ENCODE measurements at places on chromosomes 11 and 22.

DNA sequence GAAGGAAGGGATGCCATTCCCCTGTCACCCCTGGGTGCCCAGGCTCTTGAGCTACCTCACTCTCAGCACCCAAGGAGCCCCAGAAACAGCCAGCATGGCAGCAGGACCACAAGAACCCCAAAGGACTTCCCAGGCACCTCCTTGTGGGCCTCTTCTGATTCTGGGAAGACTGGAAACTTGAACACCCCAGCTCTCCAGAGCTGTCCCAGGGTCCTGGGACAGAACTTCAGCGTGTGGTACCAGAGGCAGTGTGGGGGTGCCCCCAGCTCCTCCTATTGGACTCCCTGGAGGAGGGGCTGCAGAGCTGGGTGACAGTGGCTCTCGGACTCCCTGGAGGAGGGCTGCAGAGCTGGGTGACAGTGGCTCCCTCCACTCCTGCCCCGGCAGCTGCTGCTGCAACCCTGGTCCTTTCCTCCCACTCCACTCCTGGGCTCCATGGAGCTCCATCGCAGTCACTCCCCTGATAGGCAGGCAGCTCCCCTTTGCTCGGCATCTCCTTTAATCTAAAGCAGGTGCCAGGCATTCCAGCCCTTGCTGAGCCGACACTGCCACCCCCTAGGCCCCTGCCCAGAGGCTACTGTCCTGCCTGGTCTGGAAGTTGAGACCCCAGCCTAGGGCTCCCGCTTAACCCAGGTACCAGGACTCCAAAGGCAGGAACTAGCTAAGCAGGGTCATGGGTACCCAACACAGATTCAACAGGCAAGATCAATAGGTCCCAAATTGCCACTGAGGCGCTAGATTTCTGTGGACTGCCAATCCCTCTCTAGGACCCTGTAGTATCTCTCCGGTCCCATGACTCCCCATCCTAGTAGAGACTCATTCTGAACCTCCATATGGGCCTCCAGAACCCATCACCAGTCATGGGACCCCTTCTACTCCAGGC is 2.7 kb downstream of the BCL9L start:
- DNase-seq, result peak; percentile 45

DNA sequence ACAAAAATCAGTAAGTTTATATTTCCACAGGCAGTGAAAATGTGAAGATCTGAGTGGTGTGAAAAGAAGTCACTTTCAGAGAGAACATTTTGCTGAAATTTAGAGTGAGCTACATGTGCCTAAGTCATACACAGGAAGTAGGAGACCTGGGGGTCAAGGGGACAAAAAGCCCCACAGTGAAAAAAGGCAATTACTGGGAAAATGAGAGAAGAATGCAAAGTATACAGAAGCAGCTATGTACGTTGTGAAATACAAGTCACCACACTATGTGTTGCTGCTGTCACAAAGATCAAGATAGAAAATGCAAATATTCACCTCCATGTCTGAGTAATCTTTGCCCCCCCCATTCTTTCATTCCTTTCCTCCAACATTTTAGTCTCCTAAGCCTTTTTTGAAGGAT is 21.6 kb upstream of the SESN3 start:
- DNase-seq, result no peak

DNA sequence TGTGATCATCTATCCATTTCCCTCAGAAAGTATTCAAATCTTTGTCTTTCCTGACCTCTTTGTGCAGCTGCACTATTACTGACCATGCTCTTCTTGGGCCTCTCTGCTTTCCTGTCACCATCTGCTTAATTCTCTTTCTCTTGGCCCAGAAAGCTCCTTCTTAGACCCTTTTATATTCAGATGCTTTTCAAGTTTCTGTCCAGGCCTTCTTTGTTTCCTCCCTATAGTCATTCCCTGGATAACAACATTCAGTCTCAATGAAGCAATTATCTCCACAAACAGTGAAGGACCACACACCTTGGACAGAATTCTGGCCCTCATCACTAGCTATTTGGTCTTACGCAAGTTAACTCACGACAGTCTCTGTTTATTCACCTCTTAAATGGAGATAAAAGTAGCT is 89.7 kb downstream of the LARGE2 start:
- no peak for DNase-seq

DNA sequence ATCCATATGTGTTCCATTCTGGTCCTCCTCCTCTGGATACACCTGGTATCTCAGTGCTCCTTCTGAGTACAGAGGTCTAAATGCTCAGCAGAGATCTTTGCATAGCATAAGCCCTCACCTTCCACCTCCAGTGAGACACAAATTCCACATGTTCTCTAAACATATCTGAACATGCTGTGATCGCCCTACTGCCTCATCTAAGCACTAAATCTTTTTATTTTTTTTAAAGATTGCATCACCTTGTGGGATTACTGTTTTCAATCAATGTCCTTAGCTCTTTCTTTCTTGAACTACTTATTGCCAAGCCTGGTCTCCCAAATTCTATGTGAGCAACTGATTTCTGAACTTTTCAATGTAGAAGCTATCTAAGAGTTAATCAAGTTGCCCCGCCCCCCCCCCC is 113.4 kb downstream of the TRPC6 start:
- no peak for DNase-seq

DNA sequence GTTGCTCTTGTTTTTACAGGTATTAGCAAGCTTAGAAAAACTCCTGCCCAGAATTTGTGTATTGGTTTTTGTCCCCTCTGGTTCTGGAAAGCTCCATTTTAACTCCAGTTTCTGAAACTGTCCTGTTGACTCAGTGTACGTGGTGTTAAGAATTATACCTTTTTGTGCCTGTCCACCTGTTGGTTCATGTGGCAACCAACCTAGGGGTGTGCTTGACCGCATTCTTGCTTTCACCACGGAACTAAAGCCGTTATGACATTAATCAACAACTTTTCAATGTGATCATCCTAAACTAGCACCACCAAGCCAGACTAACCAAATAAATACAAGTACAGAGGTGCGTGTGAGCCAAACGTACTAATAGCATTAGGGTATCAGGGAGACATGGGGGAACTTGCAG is 56.0 kb upstream of the PTH start:
- DNase-seq, result no peak

DNA sequence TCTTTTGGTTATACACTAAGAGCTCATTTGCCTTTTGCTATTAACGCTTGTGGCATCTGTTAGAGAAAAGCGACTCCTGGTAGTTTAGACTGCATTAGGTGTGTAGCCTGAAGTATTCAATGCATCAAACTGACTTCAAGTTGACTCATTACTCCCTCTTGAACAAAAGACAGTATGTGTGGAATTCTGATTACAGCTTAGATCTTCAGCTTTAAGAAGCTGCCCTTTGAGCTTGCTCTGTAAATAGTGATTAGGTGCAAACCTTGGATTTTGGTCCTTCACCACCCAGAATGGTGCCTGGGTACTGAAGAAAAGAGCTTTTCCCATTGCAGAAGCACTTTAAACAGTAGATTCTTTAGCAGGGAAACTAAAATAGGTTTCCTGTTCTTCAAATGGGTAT is 62.1 kb downstream of the FAT3 start:
- DNase-seq, result no peak

- peak; percentile 55 for DNase-seq
Measured at GRCh38 chr22:40345815-40346184, 500 bp upstream of the ADSL start.

DNA sequence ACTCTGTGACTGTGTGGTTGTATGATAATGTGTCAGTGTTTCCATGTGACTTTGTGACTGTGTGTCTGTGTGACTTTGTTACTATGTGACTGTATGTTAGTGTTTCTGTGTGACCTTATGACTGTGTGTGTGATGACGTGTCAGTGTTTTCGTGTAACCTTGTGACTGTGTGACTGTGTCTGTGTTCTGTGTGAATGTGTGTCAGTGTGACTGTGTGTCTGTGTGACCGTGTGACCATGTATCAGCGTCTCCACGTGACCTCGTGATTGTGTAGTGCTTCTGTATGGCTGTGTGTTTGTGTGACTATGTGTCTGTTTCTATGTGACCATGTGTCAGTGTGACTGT is 9.5 kb upstream of the PKNOX2 start:
- no peak for DNase-seq

GRCh38 chr11:69135420-69136363 is 20.0 kb upstream of the SMIM38 start:
- no peak for DNase-seq

DNA sequence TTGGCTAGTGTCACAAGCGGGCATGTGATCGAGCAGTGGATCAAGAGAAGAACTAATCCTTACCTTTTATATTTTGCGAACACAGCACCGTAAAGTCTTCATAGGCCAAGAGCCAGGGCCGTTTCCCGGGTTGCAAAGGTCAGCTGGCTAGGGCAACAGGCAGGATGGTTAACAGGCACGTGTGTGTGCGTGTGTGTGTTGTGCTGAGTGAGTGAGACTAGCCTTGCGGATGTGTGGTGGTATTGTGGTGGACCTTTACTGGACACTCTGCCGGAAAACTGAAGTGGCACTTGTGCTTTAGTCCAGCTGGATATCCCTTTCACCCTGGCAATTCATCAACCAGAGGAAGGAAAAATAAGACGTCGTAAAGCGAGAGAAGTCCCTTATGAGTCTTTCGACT is 176.7 kb downstream of the BCR start:
- DNase-seq, result peak; percentile 36

DNA sequence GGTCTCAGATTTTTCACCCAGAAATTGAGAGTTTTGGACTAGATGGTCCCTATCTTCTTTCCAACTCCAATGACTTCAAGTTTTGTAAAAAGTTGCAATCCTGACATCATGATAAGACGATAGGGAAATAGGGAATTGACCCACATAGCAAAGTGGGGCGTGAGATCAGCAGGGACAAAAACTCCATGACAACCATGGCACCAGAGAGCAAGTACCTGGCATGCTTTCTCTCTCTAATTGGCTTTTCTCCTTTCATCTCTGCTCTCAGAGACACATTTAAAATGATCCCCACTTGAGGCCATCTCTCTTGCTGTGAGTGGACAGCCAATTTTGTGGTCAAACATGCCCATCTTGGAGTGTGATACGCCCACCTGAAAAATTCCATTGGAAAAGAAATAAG is at the start of gene OR5AN1:
Gene OR5AN1, plus strand, starts transcription at position 301 of the 400 bp plus-strand sequence. CDS start 5,564 bp downstream, outside the sequence.
- DNase-seq, result no peak

GRCh38 chr11:28539239-28540030 is 431.2 kb downstream of the METTL15 start:
- DNase-seq, result no peak

GRCh38 chr11:10982704-10983510 is 125.1 kb upstream of the ZBED5 start:
- DNase-seq, result no peak

GRCh38 chr22:39748877-39749276 is 144.7 kb downstream of the ENTHD1 start:
- no peak for DNase-seq

GRCh38 chr11:127392575-127392974 is 392.0 kb upstream of the KIRREL3 start:
- DNase-seq, result no peak

- no peak for DNase-seq
Measured at GRCh38 chr11:116065191-116065895, 561.1 kb upstream of the CADM1 start.

- no peak for DNase-seq
Measured at GRCh38 chr11:33005175-33005574, 10.5 kb upstream of the DEPDC7 start.

DNA sequence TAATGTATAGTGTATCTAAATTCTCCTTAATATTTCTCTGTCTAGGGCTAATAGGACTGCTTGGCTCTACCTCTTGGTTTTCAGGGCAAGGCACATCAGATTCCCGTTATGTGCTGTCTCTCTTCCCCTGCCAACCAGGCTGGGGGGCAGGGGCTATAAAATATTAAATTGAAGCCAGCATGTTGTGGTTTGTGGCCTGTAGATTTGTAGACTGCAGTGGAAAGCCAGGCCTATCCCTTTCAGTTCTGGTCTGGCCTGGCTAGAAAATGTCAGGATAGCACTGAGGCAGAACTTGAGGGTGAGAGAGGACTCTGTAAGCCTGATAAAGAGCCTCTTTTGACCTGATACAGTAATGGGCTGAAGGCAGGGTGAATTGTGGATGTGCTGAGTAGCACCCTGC is 14.4 kb upstream of the GRK2 start:
- no peak for DNase-seq

GRCh38 chr22:46626911-46627805 is 7.0 kb downstream of the GRAMD4 start:
- DNase-seq, result no peak

DNA sequence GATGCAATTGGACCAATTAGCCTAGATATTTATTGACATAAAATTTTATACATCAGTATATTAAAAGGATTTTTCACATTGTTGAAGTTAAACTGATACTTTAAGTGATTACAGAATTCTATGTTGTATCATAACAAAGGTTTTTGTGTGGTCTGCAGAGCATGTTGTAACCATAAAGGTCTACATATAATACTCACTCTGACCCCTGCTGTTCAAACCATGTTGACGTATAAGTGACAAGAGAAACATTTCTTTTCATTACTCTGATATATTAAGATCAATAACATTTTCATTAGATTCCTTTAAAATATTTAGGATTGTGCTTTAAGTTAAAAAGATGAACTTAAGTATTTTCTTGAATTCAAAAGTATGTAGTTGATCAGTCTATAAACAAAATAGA is 63.9 kb downstream of the GAS2 start:
- no peak for DNase-seq

GRCh38 chr11:68135161-68135560 is 14.0 kb upstream of the CHKA start:
- DNase-seq, result no peak

- peak; percentile 56 for DNase-seq
Measured at GRCh38 chr11:8384199-8384821, 120.6 kb upstream of the LMO1 start.

DNA sequence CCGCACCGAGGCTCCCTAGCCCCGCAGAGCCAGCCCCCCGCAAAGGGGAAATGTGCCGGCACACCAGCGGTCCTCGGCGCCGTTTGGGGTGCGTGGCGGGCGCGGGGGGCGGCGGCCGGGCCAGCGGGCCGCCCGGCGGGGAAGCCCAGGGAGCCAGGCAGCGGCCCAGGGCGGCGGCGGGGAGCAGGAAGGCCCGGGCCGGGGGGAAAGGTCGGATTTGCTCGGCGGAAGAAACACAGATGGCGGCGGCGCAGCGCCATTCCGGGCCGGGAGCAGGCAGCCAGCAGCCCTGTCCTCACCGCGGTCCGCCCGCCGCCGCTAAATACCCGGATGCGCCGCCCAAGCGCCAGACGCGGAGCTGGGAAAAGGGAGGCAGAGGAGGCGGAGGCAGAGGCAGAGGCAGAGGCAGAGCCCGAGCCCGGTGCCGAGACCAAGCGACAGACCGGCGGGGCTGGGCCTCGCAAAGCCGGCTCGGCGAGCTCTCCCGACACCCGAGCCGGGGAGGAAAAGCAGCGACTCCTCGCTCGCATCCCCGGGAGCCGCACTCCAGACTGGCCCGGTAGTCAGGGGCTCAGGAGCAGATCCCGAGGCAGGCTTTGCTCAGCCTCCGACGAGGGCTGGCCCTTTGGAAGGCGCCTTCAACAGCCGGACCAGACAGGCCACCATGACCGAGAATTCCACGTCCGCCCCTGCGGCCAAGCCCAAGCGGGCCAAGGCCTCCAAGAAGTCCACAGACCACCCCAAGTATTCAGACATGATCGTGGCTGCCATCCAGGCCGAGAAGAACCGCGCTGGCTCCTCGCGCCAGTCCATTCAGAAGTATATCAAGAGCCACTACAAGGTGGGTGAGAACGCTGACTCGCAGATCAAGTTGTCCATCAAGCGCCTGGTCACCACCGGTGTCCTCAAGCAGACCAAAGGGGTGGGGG is 2.6 kb upstream of the GCAT start:
- DNase-seq, result peak; percentile 93

Measured in ecto neural progenitor cell (in vitro differentiated cells).